ENCODE measurements at places on chromosomes 5 and 9. TPM values are rescaled to one million over a fixed set of nuclear protein-coding genes. Genes with fewer than 3 reads are reported as not detected.

GRCh38 chr5:95770830-95771708 is 39.9 kb downstream of the RHOBTB3 start:
- no peak for DNase-seq

DNA sequence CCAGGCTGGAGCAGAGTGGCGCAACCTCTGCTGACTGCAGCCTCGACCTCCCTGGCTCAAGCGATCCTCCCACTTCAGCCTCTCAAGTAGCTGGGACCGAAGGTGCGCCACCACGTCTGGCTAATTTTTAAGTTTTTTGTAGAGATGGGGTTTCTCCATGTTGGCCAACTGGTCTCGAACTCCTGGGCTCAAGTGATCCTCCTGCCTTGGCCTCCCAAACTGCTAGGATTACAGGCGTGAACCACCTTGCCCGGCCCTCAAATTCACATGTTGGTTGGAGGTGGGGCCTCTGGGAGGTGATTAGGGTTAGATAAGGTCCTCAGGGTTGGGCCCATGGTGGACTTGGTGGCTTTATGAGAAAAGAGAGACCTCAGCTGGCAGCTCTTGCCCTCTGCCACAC is 10.1 kb downstream of the LCN12 start:
- no peak for DNase-seq

- DNase-seq: peak; percentile 95
Observed at GRCh38 chr9:84668196-84669012, 1.1 kb upstream of the NTRK2 start.

DNA sequence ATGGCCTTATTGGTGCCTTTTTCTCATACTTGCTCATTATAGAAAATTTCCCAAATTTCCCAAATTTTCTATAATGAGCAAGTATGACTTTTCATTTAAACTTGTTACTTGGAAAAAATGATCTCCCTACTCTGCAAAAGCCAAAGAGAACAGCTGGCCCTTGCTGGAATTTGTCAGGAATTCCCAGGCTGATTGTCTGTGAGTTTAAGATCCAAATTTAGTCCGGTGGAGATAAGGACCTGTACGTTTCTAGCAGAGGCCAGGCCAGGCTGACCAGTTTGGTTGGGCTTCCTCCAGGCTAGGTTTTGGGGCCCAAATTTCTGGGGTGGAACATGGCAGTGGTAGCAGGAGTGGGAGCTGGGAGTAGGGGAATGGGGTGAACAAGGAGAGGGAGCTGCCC is 51.9 kb downstream of the NEURL1B start:
- DNase-seq: no peak

DNA sequence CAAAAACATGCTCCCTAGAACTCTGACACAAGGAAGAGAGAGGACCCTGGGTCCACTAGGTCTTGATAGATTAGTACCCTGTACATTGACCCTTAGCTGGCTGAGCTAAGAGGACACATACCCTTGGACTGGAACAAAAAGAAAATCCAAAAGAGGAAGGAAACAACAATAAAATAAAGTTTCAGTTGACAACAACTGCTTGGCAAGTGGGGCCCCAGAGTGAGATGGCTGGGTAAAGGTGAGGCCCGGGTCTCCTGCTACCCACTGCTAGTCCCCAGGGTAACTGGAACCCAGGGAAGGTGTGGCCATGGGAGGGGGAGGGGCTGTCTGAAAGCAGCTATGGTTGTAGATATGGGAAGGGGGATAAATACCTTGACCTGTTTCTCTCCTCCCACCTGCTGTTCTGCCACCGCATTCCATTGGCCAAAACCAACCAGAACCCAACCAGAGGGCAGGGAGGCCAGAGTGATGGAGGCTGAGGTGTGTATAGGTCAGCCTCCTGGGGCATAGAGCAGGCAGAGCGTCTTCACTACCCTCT is 11.7 kb downstream of the TAL2 start:
- DNase-seq: no peak

- DNase-seq: no peak
Observed at GRCh38 chr9:78694974-78695373, 398.0 kb downstream of the PSAT1 start.

GRCh38 chr5:132182359-132183040 is 45.2 kb downstream of the P4HA2 start:
- DNase-seq: no peak

GRCh38 chr5:154446195-154447088 is 645 bp downstream of the SAP30L start:
- peak; percentile 89 for DNase-seq

GRCh38 chr5:73135429-73136054 is 15.2 kb downstream of the TMEM171 start:
- DNase-seq: no peak

DNA sequence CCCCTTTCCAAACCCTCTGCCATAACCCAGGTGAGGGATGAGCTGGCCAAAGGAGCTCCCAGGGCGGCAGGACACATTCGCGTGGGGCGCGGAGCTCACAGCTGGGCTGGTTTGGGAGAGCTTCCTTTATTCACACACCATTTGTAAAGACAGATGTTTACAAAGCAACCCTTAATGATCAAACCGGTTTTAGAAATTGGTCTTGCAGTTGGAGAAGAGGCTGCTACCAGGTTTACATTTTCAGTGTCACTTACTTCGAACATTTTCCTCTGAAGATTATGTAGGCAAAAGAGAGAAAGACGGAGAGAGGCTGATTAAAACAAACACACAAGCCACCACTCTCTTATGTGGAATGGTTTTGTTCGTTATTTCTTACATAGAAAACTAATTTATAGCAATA is 648.7 kb downstream of the IRX1 start:
- no peak for DNase-seq

DNA sequence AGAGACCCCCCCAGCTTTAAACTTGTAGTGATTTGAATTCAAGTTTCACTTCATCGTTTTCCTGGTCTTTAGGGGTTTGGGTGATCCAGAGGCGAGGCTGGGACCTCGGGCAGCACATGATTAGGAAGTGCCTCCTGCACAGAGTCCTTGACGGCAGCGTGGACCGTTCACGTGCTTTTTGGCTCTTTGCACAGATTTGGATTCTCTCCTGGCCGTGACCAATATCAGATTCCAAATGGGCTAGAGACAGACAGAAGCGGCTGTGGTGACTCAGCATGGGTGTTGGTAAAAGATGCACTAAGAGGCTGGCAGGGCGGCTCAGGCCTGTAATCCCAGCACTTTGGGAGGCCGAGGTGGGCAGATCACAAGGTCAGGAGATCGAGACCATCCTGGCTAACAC is 117.2 kb upstream of the CACNA1B start:
- no peak for DNase-seq

- no peak for DNase-seq
Observed at GRCh38 chr9:126514037-126514821, 99.5 kb upstream of the LMX1B start.

DNA sequence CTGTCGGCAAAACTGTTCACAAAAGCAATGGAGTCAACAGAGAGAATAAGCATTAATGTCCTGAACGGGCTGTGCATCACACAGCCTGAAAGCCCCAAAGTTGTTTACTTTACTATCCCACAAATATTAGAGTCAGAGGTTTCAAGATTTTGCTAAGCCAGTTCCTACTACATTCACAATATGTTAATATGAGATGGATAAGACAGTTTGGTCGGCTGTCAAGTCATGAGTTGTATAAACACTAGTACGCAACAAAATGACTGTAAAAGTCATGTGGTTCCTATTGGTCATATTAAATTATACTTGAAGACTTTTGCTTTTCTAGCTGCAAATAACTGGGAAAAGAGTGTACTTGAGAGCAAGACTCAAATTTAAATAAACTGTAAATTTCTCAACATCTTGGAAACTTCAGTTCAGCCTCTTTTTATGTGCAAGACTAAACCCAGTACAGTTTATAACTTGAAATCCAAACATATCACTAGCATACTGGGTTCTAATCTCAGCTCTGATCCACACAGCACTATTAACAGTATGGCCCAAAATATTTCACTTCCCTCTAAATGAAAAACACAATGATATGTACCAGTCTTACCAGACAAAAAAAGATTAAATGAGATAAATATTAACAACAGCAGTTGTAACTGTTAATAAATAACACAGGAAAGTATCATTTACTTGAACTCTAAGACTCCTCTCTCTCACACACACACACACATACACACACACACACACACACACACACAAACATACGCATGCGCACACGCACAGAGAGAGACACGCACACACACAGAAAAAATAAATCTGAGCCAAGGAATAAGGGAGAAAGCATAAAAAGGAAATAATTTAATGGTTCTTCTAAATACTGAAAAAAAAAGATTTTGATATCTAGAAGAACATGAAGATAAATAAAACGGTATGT is 33.1 kb downstream of the FANCC start:
- no peak for DNase-seq

GRCh38 chr5:52964138-52964537 is 25.0 kb upstream of the ITGA2 start:
- DNase-seq: no peak

GRCh38 chr5:107502676-107503060 is 168.1 kb downstream of the EFNA5 start:
- DNase-seq: no peak

DNA sequence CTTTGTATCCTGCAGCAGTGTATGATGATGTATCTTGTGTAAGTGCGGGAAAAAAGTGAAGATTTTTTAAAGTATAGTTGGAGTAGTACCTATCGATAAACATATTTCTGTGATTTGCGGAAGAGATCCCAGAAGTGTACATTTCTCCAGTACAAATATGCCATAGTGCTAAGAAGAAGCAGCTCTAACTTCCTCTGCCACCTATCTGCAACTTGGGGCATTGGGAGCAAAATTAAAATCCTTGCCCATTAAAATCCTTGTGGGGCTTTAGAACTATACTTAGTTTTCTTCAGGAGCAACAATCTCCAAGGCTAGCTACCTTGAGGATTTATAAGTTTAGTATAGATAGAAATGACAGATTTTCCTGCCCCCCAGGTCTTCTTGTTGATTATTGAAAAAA is 123.7 kb downstream of the VCAN start:
- DNase-seq: no peak

GRCh38 chr5:6162175-6162574 is 216.2 kb downstream of the MED10 start:
- DNase-seq: no peak

DNA sequence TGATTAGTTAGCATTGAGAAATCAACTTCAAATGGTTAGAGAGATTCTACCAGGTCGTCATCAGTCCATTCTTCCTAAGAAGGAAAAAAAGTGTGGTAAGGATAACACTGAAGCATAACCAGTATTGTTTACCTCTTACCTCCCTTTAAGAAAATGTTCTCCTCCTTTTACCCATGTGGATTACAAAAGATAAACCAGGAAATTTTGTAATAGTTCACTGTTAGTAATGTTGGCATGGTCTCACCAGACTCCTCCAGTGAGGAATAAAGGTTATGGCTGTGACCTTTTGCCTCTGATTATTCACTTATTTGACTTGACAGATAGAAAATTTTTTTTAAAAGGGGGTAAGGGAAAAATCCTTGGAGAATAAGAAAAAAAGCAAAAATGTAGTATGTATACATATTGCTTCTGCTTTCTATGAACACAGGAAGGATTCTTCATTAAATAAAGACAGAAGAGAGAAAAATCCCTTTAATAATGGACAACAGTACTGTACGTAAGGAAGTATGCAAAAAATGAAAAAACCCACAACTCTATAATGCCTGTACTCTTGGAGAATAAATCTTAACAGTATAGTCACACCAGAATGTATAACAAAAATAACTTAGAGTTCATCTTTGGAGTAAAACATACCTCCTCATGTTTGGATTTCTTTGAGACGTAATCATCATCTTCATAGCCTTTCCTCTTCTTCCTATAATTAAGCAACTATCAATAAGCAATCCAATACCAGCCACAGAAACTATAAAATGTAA is 18.1 kb downstream of the CCNH start:
- no peak for DNase-seq

DNA sequence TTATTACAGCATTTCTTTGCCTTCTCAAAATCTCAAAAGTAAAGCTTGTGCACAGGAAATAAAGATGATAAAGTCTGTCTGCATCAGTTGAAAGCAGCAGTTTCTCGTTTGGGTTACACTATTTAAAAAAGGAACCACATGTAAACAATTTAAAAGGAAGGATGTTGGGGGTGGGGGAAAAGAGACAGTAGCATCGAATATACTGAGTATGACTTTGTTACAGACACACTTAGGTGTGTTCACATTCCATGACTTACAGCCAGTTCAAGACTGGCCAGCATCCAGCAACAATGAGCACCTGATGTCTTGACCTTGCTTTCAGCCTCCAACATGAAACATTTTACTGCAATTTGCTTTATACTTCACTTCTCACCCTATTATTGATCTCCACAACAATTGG is 8.7 kb downstream of the GAPT start:
- no peak for DNase-seq

GRCh38 chr5:111931655-111932054 is 174.7 kb upstream of the NREP start:
- no peak for DNase-seq

- DNase-seq: no peak
Observed at GRCh38 chr9:18343784-18344183, 130.2 kb upstream of the ADAMTSL1 start.

DNA sequence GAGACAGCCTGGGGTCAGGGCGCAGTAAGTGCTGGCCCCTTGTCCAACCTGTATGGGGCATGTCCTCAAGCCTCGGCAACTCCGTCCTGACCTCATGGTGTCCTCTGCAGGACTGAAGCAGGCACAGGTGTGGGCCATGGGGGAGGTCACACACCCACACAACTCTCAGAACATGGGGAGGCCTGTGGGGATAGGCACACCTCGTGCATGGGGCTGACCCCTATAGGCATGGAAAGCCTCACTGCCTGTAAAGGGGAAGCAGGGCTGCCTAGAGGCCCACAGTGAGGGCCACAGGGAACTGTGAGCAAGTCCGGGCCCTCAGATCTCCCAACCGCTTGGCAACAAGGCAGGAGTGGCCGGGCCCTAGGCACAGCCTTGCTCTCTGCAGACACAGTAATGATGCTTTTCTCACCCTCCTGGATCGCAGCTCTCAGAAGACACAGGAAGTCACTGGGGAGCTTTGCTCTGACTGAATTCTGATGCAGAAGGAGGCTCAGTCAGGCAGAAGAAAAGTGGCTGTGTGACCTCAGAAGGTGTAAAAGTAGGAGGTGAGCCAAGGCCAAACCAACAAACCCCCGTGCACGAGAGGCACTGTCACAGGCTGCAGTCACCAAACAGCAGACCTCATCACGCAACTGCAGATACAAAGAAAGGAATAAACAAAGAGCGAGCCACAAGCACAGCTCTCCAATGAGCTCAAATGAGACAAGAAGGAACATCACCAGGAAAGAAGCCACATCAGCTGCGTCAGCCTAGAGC is 5.4 kb downstream of the IPPK start:
- no peak for DNase-seq

DNA sequence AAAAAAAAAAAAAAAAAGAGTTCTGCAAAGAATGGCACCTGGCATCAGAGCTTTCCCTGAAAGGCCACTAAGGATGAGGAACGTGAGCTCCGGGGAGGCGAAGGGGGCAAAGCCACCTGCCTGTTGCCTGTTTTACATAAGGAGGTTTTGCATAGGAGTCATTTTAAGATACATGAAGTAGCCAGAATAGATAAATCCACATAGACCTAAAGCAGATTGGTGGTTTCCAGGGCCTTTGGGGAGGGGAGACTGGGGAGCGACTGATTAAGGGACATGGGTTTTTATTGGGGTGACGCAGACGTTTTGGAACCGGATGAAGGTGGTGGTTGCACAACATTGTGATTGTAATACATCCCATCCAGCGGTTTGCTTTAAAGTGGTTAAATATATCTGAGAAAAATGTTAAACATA is 7.1 kb downstream of the NEK6 start:
- DNase-seq: no peak

C9orf153 gene
- 0.40 TPM for total RNA-seq

SPINK4 gene
- not detected for total RNA-seq

SLC27A6 gene
- total RNA-seq: 0.26 TPM

DMRT3 gene
- not detected for total RNA-seq

WHRN gene
- total RNA-seq: 11.0 TPM

Data from osteocyte (in vitro differentiated cells).